Uterine smooth muscle cell (primary cell): ENCODE measurements at places on chromosomes 4 and X. TPM values are rescaled to one million over a fixed set of nuclear protein-coding genes. Genes with fewer than 3 reads are reported as not detected.

MGAT4D gene
- total RNA-seq: not detected in 2 replicates

RAB33A gene
- total RNA-seq: 4.3 and 9.4 TPM in 2 replicates

GAGE12H gene
- not detected in 2 replicates for total RNA-seq

DCAF4L1 gene
- total RNA-seq: 0.11 and 0.12 TPM in 2 replicates

ASB12 gene
- total RNA-seq: not detected in 2 replicates

LIMCH1 gene
- total RNA-seq: 1.4 and 3.3 TPM in 2 replicates

RGN gene
- 2.9 and 6.7 TPM in 2 replicates for total RNA-seq

CLGN gene
- 29.0 and 37.6 TPM in 2 replicates for total RNA-seq

ARSJ gene
- total RNA-seq: 36.7 and 40.9 TPM in 2 replicates

FANCB gene
- 10.1 and 15.2 TPM in 2 replicates for total RNA-seq

SMIM31 gene
- total RNA-seq: not detected in 2 replicates
